ENCODE measurements at places on chromosomes 5 and 9.

GRCh38 chr5:107485184-107485583 is 185.6 kb downstream of the EFNA5 start:
- no peak for DNase-seq

- DNase-seq, result no peak
These were observed 14.0 kb upstream of the TCF7 start for GRCh38 chr5:134100283-134101091.

DNA sequence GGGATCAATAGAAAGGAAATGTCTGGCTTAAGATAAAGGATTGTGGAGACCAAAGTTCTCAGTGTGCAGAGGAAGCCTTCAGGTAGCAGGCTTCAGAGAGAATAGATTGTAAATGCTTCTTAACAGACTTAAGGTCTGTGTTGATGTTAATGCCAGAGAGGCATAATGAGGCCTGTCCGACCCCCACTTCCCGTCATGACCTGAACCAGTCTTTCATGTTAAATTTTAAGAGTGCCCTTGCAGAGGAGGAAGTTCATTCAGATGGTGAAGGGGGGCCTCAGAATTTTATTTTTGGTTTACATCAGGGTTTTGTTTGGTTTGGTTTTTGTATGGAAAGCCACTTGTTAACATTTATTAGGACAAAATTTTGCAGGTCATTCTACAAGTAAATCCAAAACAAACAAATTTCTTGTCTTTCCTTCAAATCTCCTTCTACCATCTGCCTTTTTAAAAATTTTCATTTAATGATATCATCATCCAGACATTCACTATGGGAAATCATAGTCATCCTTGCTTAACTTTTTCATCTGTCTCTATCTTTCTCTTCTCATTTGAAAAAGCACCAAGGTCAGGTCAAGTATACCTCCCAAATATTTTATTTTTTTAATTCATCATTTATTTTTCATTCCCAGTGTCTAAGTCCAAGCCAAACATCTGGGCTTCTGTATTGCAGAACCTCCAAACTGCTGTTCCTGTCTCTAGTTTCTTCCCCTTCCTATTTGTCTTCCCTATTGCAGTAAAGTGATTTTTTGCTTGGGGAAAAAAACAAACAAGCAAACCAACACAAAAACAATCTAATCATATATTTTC is 6.9 kb upstream of the ABCA1 start:
- no peak for DNase-seq

GRCh38 chr9:96071815-96072124 is 196.3 kb downstream of the ERCC6L2 start:
- DNase-seq, result no peak

DNA sequence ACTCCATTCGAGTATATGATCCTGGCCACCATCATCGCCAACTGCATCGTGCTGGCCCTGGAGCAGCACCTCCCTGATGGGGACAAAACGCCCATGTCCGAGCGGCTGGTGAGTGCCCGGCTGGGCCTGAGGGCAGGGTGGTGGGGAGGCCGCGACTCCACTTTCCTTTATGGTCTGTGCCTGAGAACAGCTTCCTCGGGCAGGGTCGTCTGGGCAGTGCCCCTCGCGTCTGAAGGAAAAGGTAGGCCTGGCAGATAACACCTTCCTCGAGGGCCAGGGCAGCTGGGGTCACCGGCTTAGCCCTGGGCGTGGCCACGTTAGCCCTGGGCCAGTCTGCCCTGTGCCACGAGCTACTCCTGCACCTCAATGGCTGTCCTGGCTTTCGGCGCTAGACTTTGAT is 1.5 kb downstream of the CACNA1B start:
- no peak for DNase-seq

DNA sequence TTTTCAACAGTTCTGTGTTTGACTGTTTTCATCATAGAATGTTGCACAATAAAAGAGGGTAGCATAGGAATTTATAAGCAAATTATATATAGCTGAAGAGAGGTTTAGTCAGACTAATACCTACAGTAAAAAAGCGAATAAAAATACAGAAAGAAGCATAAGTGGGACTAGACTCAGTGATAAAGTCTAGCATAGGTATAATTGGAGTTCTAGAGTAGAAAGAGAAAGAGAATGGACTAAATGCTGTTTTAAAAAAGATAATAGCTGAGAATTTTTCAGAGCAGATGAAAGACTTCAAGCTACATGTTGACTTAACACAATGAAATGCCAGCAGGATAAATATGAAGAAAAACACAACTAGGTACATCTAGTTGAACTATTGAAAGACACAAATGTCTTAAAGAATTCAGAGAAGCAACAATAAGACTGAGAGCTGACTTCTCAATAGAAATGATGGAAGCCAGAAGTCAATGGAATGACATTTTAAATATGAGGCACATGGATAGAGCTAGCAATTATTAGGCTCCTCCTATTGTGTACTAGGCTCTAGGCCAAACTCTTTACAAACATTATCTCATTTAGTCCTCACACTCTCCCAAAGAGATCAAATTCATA is 573.9 kb downstream of the ZNF608 start:
- DNase-seq, result no peak

GRCh38 chr9:14627513-14627912 is 65.7 kb downstream of the ZDHHC21 start:
- DNase-seq, result no peak

- DNase-seq, result no peak
These were observed 19.7 kb upstream of the SNCAIP start for GRCh38 chr5:122292332-122292731.
